ENCODE measurements at places on chromosomes 1 and 21.

GRCh38 chr1:98417820-98418219, 243.7 kb upstream of the SNX7 start:
- no peak for DNase-seq

DNA sequence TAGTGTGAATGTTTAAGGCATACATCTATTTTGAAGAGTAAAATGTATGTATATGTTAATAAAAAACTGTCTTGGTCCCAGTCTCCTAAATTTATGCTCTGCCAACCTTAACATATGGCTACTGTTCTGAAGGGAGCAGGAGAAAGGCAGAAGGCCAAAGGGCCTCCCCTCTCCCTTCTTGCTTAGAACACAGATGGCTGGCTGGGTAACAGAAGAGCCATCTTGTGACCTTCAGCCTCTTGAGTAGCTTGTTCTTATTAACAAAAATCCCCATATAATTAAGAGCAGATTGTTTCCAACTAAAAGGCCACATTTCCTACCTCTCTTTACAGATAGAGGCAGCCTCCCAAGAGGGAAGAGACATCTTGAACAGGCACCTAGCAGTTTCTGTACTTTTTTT, 36.1 kb downstream of the EPB41 start:
- DNase-seq, result no peak

GRCh38 chr1:211148366-211148765, 14.4 kb upstream of the KCNH1 start:
- peak; percentile 74 for DNase-seq

GRCh38 chr1:43783671-43784205, 76.4 kb downstream of the ST3GAL3 start:
- peak; percentile 19 for DNase-seq

DNA sequence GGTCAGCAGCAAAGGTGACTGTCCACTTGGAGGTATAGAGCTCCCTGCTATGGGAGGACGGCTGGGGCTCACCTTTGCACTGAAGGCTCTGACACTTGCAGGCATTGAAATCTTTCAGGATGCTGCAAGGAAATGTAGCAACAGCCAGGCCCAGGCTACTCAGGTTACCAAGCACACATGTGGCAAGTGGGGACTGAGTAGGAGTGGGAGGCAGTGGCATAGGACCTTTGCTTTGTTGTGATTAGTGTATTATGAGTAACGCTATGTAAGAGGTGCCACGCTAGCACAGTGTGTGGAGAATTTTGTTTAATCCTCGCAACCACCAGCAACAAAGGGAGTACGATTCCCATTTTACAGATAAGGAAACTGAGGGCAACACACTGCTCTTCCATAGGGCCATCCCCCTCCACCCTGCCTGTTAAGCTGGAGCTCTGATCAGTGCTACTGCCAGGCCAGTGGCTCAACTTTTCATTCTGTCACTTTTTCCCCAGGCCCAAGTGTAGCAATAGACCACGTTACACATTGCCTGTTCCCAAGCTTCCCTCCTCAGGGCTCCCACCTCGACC, 21.2 kb downstream of the TMEM63A start:
- no peak for DNase-seq

GRCh38 chr21:38282921-38283320, 26.1 kb downstream of the KCNJ15 start:
- no peak for DNase-seq

- no peak for DNase-seq
Measured at GRCh38 chr1:10387677-10388386, 11.0 kb upstream of the PGD start.

GRCh38 chr1:50822035-50822776, 137.9 kb downstream of the FAF1 start:
- no peak for DNase-seq

DNA sequence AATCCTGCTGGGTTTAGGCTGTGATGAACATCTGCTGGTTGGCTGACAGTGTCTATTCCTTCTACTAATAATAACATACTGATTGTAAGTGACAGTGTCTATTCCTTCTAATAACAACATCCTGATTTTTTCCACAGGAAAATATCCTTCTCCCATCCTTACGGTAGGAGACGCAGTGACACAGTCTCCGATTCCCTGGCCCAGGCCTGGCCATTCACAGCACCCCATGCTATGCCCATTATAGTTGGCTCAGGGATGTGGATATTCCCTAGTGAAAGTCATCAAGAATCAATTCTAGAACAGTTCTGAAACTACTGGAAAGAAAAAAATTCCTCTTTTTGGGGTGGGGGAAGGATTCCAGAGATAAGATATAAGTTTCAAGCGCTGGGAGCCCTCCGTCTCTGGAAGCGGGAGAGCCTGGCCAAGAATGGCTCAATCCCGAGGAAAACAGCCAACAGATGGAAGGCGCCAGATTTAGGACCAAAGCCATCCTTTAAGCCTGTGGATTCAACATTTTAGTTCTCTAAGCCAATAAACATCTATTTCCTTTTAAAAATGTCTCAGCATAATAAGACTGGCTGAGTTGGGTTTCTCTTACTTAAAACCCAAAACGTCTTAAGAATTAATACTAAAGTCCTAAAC, 88.6 kb downstream of the GPATCH2 start:
- DNase-seq, result no peak

DNA sequence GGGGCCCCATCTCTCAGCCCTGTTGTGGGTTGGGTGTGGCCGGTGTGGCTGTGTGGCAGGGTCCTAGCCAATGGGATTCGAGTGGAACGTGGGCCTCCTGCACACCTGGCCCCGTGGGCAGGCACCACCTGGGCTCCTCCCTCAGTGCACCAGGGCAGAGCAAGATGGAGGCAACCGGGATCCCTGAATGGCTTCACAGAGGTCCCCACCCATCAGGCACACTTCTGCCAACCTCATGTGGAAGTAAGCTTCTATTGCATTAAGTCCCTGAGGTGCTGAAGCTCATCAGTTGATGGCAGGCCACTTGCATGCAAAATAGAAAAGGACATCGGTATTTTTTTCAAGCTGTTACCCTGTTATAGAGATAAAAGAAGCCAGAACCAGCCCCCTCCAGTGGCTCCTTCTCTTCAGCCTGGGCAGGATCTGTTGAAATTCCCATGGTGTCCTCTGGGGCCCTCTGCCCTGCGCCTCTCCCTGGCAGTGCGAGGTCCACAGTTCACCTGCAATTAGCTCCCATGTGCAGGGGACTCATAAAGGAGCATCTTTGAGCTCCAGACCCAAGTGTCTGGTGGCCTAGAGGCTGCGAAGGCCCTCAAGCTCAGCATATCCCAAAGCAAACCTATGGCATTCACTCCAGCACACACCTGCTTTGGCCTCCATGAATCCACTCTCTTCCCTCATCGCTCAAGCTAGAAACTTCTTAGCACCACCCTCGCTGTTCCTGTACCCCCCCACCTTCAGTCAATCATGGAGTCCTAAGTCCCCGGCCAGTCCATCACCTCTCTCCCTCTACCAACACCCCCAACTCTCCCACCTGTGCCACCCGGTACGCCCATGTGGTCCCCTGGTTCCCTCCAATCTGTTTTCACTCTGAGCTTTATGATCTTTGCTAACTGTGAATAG, 2.1 kb upstream of the SLC45A1 start:
- no peak for DNase-seq

DNA sequence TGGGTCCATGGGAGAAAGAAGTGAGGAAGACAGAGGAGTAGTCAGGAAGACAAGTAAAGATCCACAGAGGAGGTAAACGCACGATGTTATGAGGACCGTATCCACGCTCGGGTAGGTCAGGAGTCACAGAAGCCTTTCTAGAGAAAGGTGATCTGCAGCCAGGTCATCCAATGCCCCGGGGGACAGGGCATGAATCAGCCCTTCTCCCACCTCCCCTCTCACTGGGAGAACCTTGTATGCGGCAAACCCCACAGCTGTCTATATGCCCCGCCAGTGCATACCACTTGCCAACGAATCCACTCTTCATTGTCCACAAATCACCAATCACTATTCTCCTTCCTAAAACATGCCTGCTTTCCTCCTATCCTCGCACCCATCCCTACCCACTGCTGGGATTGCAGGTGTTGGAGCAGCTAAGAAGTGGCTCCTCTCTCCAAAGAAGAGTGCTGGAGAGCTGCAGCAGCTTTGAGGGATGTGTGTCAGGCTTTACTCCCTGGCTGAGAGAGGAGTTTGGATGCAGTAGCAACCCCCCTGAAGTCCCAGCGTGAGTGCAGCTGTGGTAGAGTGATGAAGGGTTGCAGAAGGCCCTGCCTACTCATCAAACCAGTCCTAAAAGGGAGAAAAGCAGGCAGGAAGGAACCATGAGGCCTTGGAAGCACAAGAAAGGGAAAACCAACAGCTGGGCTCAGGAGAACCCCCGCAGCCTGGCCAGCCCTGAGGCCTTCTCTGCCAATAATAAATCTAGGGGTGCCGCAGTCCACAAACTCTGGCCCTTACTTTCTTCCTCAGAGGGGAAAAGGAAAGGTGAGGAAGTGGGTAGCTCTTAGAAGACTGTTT, 102.2 kb upstream of the GADD45A start:
- no peak for DNase-seq

GRCh38 chr1:68361346-68361910, 88.3 kb downstream of the RPE65 start:
- no peak for DNase-seq

- no peak for DNase-seq
Measured at GRCh38 chr1:236681219-236681618, 5.1 kb upstream of the ACTN2 start.

- peak; percentile 10 for DNase-seq
Measured at GRCh38 chr1:205434738-205435137, 12.9 kb upstream of the LEMD1 start.

- DNase-seq, result no peak
Measured at GRCh38 chr21:38268864-38269575, 12.2 kb downstream of the KCNJ15 start.

GRCh38 chr1:211328866-211329475, 2.3 kb downstream of the TRAF5 start:
- no peak for DNase-seq

- no peak for DNase-seq
Measured at GRCh38 chr1:19342062-19342750, 30.1 kb downstream of the SLC66A1 start.

DNA sequence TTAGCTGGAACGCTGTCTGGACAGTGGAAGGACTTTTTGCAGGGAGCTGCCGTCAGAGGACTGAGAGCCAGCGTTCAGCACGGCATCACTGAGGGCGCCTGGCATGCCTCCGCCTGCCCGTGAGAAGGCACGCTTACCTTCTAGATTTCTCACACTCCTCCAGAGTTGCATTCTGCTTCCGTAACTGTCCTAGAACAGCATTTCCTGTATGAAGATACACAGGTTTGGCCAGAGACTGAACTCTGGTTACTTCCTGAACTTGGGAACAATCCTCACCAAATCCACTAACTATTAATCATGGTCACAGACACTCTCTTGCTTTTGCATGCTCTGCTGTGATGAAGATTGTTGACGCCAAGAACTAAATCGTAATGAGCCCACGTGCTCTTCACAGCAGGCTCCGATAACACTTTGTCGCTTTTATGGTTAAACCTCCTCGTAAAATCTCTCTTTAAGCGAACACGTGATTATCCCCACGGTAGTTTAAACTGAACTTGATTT, 93.5 kb downstream of the KIF26B start:
- DNase-seq, result no peak

- DNase-seq, result no peak
Measured at GRCh38 chr21:35282944-35283343, 233.8 kb upstream of the RUNX1 start.

- DNase-seq, result no peak
Measured at GRCh38 chr1:90564164-90564563, 152.9 kb downstream of the BARHL2 start.

- DNase-seq, result no peak
Measured at GRCh38 chr1:104768466-104768865, 1018.8 kb downstream of the AMY1C start.

GRCh38 chr1:87588495-87588894, 259.8 kb downstream of the LMO4 start:
- no peak for DNase-seq

DNA sequence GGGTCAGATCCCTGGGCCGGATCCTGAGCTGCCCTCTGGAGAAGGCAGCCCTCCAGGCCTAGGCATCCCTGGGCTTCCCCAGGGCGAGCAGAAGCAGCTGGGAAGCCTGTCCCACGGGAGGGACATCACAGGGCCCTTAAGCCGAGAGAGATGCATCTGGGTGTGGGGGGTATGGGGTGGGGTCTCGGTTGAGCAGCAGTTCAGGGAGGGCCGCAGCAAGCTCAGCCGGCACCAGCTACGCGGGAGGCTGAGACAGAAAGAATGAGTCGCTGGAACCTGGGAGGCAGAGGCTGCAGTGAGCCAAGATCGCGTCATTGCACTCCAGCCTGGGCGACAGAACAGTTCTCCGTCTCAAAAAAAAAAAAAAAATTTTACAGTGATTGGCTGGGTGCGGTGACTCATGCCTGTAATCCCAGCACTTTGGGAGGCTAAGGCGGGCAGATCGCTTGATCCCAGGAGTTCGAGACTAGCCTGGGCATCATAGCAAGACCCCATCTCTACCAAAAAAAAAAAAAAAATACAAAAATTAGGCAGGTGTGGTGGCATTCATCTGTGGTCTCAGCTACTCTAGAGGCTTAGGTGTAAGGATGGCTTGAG, 37.7 kb downstream of the RRP1 start:
- no peak for DNase-seq

- peak; percentile 68 for DNase-seq
Measured at GRCh38 chr1:3577300-3577699, 34.0 kb downstream of the MEGF6 start.

DNA sequence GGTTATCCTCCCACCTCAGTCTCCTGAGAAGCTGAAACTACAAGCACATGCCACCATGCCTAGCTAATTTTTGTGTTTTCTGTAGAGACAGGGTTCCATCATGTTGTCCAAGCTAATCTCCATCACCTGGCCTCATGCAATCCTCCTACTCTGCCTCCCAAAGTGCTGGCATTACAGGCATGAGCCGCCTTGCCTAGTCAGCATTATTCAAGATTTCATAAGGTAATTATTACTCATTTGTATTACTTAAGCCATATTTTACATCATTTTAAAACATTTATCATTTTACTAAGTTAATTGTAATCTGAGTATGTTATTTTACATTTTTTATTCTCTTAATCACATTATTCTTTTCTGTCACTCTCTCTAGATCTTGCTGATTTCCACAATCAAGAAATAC, 1575.6 kb downstream of the NCAM2 start:
- DNase-seq, result no peak

DNA sequence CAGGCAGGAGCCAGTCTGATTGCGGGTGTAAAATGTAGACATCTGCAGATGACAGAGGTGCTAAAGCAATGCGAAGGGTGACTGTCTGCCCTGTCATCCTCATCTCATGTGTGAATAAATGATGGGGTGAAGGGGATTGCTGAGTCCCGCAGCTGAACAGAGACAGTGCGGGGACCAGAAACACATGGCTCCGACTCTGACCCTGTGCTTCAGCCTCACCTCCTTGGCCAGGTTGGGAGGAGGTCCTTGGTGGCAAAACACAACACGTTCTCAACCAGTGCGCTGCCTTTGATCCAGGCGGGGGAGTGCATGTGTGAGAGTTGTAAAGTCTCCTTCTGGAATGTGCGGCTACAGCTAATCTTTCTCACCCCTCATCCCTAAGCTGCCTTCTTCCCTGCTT, 32.0 kb upstream of the TTC22 start:
- DNase-seq, result no peak

GRCh38 chr1:43279161-43279560, 6.2 kb downstream of the C1orf210 start:
- DNase-seq, result no peak

- DNase-seq, result no peak
Measured at GRCh38 chr1:67148516-67149178, 13.9 kb upstream of the C1orf141 start.

GRCh38 chr21:42424914-42425541, 21.3 kb downstream of the UBASH3A start:
- no peak for DNase-seq

GRCh38 chr1:14228677-14229076, 369.8 kb upstream of the KAZN start:
- DNase-seq, result no peak

Data from NCI-H345 (cell line).